BE2C (cell line): ENCODE measurements at places on chromosomes 5 and 9.

GRCh38 chr9:125532812-125533594 is 174.0 kb downstream of the MAPKAP1 start:
- no peak for DNase-seq

DNA sequence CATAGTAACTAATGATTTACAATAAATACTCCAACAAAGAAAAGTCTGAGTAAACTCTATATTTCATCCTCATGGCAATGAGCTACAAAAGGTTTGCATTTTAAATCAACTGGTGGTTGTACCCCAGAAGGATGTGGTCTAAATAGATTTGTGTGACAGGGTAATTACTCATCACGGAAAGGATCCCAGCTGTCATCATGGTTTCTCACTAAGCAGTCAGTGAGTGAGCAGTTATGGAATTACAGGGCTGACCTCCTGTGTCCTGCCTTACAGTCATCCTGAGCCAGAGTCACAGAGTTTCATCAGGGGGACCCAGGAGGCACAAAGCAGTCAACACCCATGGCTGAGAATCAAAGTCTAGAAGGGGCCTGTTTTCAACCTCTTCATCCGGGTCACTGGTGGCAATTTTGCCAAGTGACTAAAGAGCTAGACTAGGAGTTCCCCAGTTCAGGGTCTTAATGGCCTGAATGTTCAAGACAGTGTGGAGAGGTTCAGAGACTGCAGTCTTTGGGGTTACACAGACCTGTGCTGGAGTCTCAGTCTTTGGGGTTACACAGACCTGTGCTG is 210.7 kb upstream of the SLC24A2 start:
- no peak for DNase-seq

DNA sequence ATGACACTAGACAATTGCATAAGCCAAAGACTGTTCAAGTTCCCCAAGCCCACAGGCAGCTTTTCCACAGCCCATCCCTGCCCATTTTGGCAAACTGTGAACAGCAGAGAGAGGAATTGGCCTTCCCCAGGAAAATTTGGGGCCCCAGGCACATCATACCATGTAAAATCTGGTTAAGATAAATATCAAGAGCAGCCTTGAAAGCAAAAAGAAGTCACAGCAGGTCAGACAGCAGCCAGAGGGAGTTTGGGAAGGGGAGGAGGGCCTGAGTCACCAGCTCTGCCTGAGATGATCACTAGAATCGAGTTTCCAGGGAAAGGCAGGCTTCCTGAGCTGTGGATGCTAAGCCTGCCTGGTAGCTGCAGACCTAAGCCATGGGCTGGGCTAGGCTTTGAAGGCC is 179.2 kb downstream of the RFK start:
- DNase-seq, result peak; percentile 39

GRCh38 chr9:93415176-93415690 is 36.3 kb upstream of the FAM120A start:
- no peak for DNase-seq

DNA sequence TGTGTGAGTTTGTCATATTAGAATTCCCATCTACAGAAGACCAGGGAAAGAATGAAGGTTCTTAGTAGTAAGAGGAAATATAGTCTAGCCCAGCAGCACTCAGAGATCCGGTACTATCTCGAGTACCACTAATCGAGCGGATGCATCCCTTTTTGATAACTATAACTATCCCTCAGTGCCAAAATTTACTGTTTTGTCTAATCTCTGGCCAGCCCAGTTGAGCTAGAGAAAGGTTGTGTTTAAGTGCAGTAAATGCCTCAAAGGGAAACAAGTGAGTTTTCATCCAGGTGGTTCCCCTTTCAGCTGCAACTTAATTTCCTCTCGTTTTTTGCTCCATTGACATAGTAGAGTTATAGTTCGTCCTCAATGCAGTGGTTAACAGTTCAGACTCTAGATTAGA is 146.7 kb downstream of the GPBP1 start:
- DNase-seq, result no peak

DNA sequence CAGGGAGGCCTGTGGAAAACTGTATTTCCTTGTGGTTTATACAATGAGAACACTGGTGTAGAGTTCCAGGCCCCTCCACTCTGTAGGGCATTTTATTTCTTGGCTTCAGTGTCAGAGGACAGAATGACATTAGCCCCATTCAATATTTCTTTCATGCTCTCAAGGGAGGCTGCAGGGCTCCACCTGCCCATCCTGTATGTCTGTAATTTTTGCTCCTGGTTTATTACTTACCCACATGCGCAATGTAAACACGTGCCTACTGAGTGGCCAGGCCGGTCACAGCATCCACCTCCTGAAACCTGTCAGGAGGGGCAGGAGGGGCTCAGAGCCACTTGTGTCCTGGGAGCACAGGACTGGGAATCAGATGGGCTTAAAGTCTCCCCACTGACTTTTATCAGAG is 82.4 kb downstream of the GADD45G start:
- no peak for DNase-seq

- no peak for DNase-seq
Observed at GRCh38 chr5:82163452-82164175, 114.5 kb downstream of the RPS23 start.

DNA sequence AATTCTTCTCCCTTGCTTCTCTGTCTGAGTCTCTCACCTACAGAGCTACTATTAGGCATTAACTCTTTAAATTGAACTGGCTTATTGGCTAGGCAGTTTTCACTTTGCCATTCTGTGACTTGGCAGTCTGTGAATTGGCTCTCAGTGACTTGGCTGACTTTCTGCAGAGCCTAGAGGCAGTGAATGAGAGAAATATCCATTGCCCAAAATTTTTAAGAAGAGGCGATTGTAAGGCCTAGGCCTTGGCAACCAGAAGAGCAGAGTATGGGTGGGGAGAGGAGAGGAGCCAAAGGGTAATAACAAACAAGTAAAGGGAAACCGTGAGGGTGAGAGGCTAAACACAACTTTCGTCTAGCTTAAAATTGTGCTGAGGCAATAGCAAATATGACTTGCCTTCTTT is 176.7 kb downstream of the PRR16 start:
- no peak for DNase-seq
